Hippocampal formation (tissue), 2 donors: ENCODE measurements at places on chromosomes 3 and 15.

DNA sequence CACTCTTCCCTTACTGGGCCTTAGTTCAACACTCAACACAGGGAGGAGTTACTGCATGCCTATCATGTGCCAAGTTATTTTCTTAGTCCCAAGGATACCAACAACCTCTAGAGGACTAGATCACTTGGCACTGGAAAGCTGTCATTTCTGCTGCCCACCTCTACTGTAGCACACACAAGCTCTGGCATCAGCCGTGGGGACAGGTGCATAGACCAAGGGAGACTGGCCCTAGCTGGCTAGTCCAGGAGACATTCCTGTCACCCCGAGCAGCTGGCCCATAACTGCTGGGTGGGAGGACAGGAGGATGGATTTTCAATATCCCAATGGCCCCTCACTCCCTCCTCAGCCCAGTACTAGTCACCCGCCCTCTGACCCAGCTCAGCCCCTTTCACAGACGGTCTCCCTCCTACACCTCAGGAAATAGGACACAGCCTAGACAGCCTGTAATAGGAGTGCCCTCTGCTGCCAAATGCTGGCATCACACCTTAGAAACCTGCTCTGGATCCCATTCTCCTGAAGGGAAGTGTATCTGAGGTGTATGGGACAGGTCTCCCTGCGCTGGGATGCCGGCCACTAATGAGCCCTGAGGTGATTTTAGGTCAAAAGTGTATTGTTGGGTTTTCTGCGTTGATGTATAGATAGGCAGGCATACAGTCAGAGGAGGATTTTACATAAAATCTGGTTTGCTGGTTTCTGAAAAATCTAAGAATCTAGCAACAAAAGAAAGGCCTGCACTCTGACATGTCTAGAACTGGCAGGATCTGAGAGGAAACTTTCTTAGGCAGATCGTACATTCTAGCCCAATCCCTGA lies 3.4 kb upstream of the DZIP1L start:
- DNase-seq = peak; percentile 54

DNA sequence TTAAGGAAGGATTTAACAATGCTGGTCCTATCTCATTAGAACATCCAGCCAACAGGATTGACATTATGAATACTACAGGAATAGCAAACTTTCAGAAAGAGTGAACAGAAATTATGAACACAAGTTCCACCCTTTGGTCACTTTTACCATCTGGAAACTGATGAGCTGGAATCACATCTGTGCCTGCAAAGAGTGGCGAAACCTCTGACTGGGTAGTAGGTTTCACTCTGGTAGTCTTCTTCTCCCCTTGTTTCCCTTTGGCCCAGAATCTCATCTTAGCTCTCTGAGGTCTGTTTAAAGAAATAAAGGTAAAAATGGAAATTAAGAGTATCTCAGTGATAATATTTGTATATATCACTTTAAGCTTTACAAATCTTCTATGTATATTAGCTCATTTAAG lies 73.1 kb downstream of the NR2E3 start:
- no peak for DNase-seq

DNA sequence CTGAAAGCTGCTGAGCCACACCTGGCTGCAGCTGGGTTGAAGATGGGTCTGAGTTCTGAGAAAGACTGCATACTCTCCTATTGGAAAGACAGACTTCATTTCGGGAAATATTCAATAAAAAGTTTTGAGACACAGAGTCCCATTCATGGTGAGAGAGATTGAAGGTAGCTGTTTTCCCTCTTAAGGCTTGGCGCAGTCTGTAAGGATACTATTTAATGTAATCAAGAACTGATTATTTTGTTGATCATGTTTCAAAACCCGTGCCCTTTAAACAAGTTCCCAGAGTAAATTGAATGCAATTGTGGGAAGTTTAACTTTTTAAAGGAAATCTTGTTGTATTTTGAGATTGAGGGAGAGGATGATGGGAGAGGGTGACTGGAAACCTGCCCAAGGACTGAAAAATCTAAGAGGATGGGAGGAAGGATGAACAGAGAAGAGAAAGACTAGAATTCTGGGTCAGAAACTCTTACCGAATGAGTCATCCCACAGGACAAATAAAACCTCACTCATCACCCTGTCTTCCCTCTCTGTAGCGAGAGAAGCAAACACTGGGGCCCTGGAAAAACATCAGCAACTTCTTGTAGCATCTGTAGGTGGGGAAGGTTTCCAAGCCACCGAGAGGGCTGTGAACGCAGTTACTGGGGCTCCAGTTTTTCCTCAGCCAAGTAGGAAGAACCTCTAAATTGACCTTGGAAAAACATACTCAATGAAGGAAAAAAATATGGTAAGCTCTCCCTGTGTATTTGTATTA lies 193.2 kb upstream of the TPRG1 start:
- DNase-seq = no peak

GRCh38 chr3:174413062-174413912 lies 445.8 kb upstream of the NAALADL2 start:
- no peak for DNase-seq

DNA sequence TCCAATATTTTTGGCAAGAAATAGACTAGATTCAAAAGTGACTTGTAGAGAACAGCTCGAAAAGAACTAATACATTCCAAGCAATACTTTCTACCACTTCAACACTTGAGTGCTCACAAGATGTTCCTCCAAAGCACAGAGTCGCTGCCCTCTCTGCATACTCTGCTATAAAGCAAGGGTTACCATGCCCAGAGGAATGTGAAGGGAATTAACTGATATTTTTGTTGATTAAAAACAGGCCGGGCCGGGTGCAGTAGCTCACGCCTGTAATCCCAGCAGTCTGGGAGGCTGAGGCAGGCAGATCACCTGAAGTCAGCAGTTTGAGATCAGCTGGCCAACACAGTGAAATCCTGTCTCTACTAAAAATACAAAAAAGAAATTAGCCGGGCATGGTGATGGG lies 57.6 kb upstream of the CSPG5 start:
- no peak for DNase-seq

DNA sequence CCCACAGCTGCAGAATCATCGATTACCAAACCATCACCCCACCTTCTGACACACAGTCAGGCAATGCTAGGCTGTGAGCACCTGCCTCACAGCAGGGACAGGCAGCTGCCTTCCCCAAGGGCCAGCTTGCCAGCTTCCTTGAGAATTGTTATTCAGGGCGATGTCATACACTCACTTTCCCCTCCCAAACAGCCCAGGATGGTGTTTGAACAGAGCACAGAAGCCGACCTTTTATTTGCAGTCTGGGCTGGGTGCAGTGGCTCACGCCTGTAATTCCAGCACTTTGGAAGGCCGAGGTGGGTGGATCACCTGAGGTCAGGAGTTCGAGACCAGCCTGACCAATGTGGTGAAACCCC lies 84.5 kb upstream of the HERC1 start:
- DNase-seq = no peak

GRCh38 chr15:40931300-40932142 lies 2.4 kb downstream of the DLL4 start:
- DNase-seq = no peak

GRCh38 chr15:39663704-39664250 lies 82.9 kb downstream of the THBS1 start:
- DNase-seq = no peak

DNA sequence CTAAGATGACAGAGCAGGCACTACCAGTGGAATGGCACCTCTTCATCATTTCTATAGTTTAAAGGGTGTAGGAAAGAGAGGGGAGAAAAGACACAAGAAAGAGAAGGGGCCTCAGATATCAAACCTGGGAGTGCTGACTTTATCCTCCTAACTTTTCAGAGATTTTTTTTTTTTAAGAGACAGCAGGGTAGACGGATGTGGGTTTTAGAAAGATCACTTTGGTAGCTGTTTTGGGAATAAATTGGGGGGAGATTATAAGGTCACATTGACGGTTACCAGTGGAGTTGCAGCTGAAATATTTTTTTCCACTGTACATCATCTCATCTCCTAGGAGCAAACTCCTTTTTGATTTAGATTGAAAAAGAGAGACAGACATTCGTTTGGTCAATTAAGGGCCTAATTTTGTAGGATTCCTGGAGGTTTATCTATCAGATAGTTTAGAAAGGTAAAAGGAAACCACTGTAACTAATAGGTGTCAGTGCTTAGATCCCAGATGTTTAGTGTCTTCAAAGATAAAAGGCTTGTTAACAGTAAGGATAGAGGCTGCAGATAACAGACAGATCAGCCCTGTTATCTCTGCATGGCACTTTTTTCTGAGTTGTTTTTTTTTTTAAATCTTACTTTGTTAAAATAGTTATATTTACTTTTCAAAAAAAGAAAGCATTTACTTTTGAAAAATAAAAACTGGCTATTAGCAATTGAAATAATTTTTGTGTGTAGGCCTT lies 1057.0 kb downstream of the IGSF11 start:
- DNase-seq = no peak

- no peak for DNase-seq
These were observed 350.5 kb upstream of the THBS1 start for GRCh38 chr15:39230205-39230907.

- DNase-seq = no peak
These were observed 9.7 kb downstream of the PLA2G4D start for GRCh38 chr15:42084465-42085235.

GRCh38 chr3:59880717-59881116 lies 830.9 kb upstream of the CFAP20DC start:
- no peak for DNase-seq

DNA sequence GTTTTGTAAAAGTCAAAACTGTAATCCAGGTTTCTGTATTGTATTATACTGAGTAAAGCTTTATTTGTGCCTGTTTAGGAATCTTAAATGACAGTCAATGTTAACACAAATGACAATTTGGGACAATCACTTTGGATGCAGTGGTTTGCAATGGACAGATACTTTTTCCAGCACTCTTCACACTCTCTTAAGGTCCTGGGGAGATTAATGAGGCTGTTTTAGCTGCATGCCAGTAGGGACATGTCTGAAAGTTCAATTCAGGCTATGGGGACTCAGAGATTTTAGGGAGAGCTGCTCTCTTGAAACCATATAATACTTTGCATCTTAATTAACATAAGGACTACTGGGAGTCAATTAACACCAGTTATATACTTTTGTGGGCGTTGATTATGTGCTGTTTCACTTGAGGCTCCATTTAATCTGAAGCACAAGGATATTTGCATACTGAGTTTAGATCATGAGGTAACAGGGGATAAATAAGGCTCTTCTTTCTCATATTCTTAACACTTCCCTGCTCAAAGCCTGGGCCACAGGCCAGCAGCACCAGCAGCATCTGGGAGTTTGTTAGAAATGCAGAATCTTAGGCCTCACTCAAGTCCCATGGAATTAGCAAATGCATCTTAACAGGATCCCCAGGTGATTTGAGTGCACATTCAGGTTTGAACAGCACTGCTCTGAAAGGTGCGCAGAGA lies 972.8 kb downstream of the PLOD2 start:
- no peak for DNase-seq

DNA sequence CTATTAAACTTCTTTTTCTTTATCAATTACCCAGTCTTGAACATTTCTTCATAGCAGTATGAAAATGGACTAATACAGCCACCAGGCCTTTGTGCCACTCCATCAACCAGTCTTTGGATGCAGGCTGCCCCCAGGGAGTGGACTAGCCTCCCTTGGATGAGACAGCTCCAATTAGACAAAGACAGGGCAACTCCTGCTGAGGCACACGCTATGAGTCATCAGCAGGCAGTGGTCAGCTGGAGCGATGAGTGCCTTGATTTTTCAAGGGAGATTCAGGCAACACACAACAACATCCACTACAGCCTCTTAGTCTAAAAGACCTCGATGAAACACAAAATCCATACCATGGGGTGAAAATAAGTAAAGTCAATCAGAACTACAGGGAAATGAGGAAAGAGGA lies 160.1 kb downstream of the ARRDC4 start:
- DNase-seq = no peak

- no peak for DNase-seq
These were observed 397.6 kb upstream of the THBS1 start for GRCh38 chr15:39183164-39183881.

DNA sequence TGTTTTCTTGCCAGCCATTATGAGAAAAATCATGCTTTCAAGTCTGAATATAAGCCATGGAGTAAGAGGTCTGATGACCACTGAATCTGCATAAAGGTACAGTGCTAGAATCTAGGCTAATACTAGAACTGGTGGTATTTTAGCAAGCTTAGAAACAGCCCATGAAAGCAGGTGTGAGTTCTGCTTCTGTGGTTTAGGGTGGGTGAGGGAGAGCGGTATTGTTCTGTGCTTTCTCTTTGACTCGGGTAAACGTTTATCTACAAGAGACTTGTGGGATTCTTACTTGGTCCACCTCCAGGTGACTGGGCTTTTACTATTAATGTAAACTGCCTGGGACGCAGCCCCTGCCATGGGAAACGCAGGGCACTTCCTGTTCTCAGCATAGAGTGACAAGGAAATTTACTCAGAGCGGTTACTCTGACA lies 55.2 kb downstream of the PGPEP1L start:
- no peak for DNase-seq

GRCh38 chr3:94619643-94620042 lies 556.8 kb downstream of the NSUN3 start:
- DNase-seq = no peak

GRCh38 chr15:72933976-72934375 lies 118.3 kb upstream of the NEO1 start:
- no peak for DNase-seq

DNA sequence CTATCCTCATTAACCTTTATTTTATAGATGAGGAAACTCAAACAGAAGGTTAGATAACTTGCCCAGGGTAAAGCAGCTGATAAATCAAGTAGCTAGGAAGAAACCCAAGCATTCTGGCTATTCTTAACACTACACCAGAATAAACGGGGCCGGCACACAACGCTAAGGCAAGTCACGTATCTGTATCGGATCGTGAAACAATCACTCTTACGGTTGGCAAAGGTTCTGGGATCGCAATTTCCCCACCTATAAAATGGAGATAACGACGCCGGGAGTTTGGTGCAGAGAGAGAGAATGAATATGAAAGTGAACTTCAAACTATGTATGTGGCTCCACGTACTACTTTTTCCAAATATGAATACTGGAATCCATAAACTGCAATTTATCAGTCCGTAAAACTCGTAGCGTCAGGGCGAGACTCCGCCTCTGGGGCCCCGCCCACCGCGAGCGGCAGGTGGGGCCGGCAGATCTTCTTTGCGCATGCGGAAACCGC lies 252 bp upstream of the ARMC8 start:
- DNase-seq = no peak

DNA sequence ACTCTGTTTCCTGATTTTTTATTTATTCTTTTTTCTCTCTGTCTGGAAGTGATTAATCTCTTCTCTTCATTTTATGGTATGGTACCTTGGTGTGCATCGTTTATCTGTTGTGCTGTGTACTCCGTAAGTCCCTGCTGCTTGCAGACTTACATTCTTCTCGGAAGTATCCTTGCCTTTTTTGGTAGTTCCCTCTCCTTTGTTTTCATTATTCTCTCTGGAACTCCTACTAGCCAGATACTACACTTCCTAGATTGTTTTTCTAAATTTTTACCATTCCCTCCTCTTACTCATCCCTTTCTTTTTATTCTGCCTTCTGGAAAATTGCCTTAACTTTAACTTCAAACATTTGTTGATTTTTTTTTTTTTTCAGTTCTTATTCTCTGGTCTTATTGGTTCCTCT lies 27.2 kb downstream of the PIK3CA start:
- DNase-seq = no peak

GRCh38 chr15:88678755-88679154 lies 39.9 kb downstream of the ISG20 start:
- DNase-seq = no peak

GRCh38 chr3:119861681-119862080 lies 79.8 kb downstream of the NR1I2 start:
- no peak for DNase-seq
